ELF-1 (cell line): ENCODE measurements at places on chromosomes 6 and 20.

DNA sequence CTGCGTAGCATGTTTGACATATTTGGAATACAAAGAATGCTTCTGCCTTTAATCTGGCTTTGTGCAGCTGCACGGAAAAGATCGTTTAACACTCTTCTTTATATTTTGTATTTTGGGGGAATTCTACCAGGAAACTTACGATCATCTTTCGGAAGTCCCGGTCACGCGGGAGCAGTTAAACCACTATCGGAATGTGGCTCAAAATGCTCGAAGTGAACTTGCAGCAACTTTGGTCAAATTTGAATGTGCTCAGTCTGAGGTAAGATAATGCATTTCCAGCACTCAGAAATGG is 42.3 kb downstream of the CCDC170 start:
- DNase-seq: no peak

- no peak for DNase-seq
Measured at GRCh38 chr6:5569491-5569890, 308.2 kb downstream of the FARS2 start.

DNA sequence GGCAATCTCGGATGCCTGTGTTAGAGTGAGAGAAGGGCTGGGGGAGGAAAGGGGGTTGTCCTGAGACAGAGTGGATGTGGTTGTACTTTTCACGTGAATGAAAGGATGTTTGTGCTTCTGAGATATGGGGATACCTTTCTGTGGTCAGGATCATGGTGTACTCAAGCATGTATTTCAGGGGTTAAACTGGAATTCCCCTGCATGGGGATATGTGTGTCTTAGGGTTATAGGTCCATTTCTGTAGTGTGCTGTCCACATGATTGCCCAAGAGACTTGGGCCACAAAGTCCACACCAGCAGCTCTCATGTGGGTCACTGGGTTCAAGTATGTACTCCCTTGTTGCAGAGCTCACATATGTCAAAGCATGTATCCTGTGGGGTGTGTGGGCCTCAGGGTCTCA is 10.5 kb downstream of the SYNGAP1 start:
- DNase-seq: no peak

GRCh38 chr6:112198582-112198981 is 55.8 kb downstream of the LAMA4 start:
- DNase-seq: no peak

DNA sequence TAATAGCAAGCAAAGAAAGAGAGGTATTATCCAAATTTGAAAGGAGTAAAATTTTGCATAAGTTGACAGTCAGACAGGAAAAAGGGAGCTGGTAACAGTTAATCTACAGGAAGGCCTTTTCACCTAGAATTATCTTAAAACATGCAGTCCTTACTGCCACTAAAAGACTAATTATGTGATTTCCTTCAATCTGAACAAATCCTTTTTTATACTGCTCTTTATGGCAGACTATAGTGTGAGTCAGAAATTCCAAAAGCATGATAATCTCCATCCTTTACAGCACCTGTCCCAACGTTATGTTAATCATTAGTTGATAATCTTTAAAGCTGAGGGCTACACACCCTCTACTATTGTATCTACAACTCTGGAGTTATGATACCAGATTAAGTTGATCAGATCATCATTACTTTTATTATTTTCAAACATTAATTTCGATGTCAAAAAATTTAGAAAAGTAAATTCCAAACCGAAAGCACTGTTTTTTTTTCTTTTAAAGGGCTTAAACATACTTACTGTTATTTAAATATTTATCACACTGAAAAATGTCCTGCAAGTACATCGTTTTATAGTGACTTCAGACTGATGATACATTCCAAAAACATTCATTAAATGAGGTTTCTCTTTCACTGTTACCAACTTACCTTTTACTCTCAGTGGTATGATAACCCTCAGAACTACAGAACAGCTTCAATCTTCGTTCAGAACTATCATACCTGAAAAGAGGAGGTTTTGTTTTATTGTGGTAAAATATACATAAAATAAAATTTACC is 33.2 kb upstream of the AKAP7 start:
- no peak for DNase-seq

GRCh38 chr20:17457079-17457478 is 74.1 kb downstream of the BFSP1 start:
- no peak for DNase-seq

DNA sequence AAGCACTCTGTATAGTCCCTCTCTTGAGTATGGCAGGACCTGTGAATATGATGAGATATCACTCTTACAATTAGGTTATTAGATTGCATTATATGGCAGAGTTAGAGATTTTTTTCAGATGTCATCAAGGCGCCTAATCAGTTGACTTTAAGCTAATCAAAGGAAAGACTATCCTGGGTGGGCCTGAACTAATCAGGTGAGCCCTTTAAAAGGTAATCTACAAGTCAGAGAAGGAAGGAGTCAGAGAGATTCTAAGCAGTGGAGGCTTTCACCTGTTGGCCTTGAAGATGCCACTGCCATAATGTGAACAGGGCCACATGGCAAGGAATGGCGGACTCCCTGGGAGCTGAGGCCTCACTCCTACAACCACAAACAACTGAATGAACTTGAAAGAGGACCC is 151.5 kb downstream of the BFSP1 start:
- no peak for DNase-seq

DNA sequence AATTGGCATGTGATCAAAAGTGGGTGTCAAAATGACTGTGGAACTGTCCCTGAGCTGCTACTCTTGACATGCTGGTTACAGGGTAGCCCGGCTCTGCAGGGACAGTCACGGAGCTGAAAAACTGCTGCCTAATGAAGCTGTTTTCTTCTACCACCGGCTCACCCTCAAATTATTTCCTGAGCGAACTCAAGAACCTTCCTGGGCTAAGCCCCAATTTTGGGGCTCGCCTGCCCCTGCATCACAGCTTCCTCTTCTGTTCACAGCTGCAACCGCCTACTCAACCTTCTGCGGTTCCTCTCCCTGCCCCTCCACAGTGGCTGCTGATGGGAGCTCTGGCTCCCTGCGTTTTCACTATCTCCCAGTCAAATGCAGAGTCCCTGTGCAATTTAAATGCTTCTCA is 110.8 kb upstream of the MLN start:
- DNase-seq: no peak

DNA sequence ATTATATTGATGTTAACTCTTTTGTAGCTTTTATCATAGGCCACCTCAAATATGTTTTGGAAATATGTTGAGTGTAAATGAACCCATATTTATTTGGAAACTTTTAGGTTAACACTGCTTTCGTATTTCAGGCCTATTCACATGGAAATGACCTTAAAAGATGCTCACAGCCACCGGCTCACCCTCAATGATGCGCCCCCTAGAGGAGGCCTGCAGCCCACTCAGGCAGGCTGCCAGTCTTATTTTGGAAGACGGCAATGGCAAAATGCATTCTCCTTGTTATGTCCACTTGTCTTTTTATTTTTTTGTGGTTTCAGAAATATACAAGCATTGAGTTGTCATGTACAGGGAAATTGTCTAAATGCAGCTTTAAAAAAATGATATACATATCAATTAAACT is 869.7 kb downstream of the PHF3 start:
- DNase-seq: peak; percentile 14

- DNase-seq: no peak
Measured at GRCh38 chr6:166903027-166903426, 53.3 kb downstream of the RNASET2 start.

- no peak for DNase-seq
Measured at GRCh38 chr20:57651881-57652605, 31.8 kb upstream of the ZBP1 start.

DNA sequence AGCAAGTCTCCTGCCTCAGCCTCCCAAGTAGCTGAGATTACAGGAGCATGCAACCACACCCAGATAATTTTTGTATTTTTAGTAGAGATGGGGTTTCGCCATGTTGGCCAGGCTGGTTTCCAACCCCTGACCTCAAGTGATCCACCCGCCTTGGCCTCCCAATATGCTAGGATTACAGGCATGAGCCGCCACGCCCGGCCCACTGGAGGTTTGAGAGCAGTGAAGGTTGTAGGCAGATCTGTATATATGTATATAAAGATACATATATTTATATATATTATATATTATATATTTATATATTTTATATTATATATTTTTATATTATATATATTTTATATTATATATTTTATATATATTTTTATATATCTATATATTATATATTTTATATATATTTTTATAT is 38.2 kb upstream of the TTPAL start:
- DNase-seq: no peak

DNA sequence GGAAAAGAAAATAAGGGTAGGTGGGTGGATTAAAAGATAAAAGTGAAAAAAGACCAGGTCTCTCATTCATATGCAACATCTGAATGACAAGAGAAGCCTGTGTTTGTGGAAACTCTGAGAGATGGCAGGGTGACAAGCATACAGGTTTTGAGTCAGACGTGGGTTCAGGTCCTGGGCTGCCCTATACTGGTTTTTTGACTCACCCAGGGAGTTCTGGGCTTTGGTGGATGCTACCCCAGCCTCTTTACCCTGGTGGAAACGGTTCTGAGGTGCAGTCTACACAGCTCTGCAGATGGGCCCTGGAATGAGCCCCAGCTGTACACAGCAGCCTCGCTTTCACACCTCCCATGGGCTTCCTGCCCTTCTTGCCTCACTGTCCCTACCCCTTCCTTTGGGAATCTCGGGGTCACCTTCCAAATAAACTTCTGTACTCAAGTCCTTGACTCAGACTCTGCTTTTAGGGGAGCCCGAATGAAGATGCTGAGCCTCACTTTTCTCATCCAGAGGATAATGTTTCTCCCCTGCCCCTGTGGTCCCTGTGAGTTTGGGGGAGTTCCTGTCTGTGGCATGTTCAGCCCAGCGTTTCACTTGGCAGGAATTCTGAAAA is 77.7 kb upstream of the CLDN20 start:
- no peak for DNase-seq

GRCh38 chr20:49306903-49307620 is 29.2 kb upstream of the ZNFX1 start:
- DNase-seq: no peak

GRCh38 chr6:168332020-168332419 is 12.4 kb upstream of the DACT2 start:
- peak; percentile 83 for DNase-seq

DNA sequence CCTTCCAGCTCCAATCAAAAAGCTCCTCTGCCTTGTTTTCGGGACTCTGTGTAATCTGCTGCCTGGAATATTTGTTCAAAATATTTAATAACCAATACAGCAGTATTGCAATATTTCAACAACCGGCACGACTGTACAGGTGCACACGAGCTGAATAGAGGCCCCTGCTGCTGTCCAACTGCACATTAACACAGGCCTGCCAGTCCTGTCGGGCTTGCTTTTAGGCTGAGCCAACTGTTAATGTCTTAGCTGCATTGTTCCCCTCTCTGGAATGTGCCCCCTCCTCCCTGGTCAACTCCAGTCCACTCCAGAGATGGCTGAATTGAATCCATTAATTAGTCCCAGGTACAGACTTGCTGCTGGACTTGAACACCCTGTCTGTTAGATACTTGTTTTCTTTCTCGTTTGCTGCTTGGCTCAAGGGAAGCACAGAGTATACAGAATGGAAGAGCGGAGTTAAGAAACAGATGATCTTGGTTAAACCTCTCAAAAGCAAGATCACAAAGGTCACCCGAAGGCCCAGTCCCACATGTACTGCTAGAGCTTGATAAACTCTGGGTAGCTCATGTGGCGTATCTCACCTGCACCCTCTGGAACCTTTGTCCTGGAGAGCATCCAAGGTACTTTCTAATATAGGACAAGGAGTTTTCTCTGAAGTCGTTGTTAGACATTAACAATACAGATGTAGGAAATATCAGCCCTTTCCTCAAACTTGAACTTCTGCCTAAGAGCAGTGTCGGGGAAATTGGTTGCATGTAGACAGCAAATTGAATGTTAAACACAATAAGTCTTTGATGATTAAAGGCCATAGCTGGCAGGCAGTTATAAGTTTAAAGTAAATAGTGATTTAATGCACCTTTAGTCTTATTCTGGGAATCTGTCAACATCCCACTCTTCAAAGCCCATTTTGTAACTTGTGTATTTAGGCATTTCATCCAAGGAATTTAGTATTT is 31.9 kb downstream of the SHLD1 start:
- DNase-seq: peak; percentile 60

- DNase-seq: no peak
Measured at GRCh38 chr6:80245043-80245442, 138.6 kb downstream of the BCKDHB start.

GRCh38 chr6:30778001-30778635 is 33.8 kb upstream of the IER3 start:
- no peak for DNase-seq

DNA sequence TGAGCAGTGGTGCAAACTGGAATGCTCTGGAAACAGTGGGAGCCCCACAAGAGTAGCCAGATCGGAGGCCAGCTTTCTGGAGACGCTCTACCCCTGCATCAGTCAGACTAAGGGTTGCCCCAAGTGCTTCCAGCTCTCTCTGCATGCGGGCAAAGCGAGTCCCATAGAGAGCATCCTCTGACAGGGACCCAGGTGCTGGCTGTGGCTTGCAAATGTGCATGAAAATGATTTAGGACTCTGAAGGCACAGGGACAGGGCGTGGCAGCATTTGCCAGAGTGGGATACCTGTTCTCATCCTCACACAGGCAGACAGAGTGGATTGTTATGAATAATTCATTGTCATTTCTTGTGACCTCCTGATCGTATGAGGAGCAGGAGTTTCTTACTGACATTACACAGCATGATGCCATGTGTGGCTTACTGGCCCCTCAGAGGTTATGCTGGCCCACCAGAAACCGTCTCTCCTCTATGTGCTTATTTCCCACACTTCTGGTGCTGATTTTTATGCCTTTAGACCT is 10.3 kb downstream of the RIN2 start:
- DNase-seq: no peak

GRCh38 chr6:131992557-131992956 is 41.4 kb upstream of the CCN2 start:
- no peak for DNase-seq

- no peak for DNase-seq
Measured at GRCh38 chr6:165615636-165616035, 47.4 kb downstream of the PDE10A start.

GRCh38 chr20:38202982-38203293 is 37.9 kb upstream of the TGM2 start:
- DNase-seq: no peak

DNA sequence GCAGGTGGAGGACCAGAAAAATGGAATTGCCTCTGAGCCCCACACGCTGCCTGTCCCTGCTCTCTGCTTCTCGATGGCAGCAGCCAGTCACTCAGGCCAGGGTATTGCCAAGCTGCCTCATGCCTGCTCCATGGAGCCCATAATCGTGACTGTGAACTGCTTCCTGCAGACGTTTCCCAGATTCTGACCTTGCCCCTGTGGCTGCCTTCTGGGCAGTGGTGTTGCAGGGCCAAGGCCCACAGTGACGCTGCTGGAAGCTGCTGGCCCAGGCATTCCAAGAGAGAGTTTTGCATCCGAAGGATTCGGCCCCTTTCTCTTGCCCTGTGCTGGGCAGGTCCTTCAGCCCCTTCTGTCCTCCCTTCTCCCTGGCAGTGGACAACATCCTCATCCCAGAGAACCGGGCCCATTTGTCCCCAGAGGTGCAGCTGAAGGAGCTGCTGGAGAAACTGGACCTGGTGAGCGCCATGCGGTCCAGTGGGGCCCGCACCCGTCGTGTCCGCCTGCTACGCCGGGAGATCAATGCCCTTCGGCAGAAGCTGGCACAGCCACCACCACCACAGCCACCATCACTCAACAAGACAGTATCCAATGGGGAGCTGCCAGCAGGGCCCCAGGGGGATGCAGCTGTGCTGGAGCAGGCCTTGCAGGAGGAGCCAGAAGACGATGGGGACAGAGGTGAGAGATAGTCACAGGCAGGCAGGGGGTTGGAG is 14.5 kb downstream of the BRPF3 start:
- no peak for DNase-seq
